Stimulated activated CD4-positive, alpha-beta T cell treated with anti-CD3 and anti-CD28 coated beads, Interleukin-1b, Interleukin-23, amount 100 ng/mL, for 48 hours (primary cell): ENCODE measurements at places on chromosomes 12 and 14.

DNA sequence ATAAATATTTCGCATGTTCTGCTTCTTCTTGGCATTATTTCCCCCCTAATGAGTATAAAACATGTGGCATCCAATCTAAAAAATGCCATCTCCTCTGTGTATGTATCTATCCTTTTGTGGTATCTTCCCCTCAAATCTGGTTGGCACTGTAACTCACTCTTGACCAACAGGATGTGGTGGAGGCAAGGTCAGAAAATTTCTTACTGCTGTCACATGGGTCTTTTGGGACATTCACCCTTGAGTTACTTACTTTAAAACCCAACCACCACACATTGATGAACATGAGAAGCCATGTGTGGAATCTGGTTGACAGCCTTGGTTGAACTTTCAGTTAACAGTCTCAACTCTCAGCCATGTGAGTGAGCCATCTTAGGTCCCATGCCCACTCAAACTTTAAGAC, 516.9 kb downstream of the SLC16A7 start:
- no peak for DNase-seq

DNA sequence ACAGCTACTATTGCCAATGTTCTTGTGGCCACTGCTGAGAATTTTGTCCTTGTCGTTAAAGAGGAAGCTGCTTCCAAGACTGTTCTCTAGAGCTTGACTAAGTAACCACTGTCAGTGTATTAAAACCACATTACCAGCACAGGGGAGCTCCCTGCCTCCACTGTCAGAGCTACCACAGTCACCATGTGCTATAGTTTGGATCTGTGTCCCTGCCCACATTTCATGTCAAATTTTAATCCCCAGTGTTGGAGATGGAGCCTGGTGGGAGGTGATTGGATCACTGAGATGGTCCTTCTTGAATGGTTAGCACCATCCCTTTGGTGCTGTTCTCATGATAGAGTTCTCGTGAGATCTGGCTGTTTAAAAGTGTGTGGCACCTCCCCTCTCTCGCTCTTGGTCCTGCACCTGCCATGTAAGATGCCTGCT, 23.2 kb upstream of the RAP1B start:
- peak; percentile 64 for DNase-seq

DNA sequence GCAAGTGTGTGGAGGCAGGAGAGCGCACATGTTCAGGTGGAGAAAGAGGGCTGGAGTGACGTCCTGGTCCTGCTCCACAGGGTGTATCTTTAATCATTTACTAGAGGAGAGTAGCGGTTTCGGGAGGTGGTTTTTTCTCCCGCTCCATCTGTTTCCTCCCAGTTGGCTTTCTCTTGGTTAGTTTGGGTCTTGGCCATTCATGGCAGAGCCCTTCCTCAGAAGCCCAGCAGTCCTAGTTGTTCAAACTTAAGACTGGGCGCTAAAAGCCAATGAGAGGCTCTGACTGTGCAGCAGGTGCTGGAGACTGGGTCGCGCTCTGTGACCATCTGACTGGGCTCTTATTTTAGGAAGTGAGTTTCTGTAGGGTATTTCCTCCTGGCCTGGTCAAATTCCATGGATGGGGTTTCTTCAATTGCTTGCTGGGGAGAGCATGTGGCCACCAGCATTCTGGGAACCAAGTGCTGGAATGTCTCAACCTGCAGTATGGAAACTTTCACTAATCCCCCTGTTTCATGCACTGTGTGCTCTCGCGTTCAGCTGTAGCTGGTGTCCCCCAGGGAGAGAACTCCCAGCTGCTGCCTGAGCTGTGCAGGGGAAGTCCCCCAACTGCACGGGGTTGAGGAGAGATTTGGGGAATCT, 27.4 kb upstream of the TSPAN9 start:
- DNase-seq = no peak

DNA sequence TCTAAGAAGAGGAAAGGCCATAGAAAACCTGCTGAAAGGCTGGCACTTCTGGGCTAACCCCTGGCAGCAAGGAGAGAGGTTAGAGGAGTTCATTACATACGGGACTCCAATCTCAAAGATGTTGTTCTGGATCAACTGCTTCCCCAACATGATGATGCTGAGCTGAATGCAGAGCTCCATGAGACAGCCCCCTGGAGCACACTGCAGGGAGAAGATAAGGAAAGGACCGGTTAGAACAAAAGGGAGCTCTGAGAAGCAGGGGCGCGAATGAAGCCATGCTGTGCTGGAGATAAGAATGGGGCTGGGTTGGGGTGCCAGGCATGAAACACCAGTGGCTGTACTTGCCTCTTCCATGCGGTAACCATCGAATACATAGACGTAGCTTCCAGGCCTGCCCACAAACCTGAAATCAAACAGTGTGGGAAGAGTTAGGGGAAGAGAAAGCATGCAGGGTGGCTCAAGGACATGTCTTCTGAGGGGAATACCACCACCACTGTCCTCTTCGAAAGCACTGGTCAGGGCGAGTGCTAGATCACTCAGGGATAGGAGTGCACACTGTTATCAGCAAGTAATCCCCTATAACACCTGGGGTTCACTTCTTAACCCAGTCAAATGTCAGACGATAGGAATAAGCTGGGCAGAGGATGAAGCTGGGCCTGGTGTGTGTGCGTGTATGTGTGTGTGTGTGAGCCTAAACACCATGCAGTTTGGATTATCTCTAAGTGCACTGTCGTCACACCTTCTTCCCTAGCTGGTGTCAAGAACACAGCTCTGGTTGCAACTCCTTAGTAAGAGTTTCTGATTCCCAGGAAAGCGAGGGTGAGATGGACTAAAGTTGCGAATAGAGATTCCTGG, 180.9 kb downstream of the NTF3 start:
- no peak for DNase-seq

GRCh38 chr14:94458558-94459205, 6.1 kb upstream of the SERPINA11 start:
- DNase-seq = no peak

- no peak for DNase-seq
Measured at GRCh38 chr14:57869617-57870016, 3.7 kb upstream of the SLC35F4 start.

DNA sequence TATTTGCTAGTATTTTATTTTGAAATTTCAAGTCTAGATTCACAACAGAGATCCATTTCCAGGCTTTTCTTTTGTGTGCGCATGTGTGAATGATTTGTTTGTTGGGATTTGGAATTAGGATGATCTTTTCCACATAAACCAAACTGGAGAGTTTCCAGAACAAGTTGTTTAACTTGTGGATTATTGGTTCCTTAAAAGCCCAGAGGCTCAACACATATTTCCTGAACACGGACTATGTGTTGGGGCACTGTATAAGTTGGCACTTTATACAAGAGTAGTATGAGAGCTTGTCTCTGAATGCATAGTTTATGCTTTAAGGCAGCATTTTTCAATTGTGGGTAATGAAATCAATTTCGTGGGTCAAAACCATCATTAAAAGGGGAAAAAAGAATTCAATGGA, 67.3 kb upstream of the FUT8 start:
- DNase-seq = no peak

DNA sequence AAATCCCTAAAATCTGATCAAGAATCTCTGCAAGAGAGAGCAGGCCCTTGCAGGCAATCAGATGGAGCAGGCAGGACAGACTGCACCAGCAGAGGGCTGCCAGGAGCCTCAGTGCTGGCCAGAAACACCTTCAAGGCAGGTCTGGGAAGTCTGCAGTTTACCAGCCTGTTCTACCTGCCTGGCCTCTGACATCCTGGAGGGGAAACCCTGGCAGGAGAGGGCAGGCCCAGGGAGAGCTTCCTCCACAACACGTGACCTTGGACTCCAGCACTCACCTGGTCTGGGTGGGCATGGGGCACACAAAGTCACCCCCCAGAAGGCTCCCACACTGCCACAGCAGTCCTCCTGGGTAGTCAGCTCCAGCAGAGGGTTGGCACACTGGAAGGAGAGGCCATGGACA, 56.0 kb downstream of the ISCA2 start:
- no peak for DNase-seq

- DNase-seq = peak; percentile 54
Measured at GRCh38 chr12:107884769-107885694, 110.5 kb downstream of the ASCL4 start.

DNA sequence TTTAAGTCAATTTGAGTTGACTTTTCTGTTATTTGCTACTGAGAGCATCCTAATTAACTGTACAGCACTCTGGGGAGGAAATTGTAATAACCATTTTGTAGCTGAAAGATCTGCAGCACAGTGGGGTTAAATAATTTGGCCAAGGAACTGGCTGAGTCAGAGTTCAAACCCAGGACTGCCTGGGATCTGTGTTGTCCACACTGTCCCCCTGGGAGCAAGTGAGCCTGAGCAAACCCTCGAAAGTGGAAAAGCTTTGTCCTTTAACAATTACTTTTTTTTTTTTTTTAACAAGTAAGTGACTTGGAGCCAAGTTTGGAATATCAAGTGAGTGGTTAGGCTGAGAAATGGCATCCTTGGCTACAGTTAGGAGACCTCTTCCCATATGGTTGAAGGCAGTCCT, 247.2 kb upstream of the CCDC196 start:
- DNase-seq = no peak

- DNase-seq = no peak
Measured at GRCh38 chr12:50482571-50482970, 22.2 kb upstream of the DIP2B start.

DNA sequence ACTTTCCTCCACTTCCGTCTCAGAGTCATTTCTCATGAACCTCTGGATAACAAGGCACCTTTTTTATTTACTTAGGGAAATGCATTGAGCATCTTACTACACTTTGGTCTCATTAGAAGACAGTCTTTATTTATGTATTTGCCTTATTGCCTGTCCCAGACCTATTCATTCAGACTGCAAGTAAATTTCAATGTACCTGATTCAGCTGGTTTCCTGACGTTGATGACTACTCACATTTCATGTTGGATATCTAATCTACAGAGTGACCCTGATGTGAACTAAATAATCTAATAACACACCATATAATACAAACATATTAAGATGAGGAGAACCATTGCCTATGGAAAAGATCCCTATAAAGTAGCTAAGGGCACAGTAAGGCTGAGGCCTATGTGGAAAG, 267.7 kb downstream of the SLC6A15 start:
- DNase-seq = no peak

GRCh38 chr14:95490727-95491451, 25.6 kb downstream of the SYNE3 start:
- DNase-seq = no peak

- DNase-seq = no peak
Measured at GRCh38 chr14:74635847-74636246, 23.8 kb upstream of the LTBP2 start.

- no peak for DNase-seq
Measured at GRCh38 chr12:68200854-68201253, 24.8 kb downstream of the IL26 start.

DNA sequence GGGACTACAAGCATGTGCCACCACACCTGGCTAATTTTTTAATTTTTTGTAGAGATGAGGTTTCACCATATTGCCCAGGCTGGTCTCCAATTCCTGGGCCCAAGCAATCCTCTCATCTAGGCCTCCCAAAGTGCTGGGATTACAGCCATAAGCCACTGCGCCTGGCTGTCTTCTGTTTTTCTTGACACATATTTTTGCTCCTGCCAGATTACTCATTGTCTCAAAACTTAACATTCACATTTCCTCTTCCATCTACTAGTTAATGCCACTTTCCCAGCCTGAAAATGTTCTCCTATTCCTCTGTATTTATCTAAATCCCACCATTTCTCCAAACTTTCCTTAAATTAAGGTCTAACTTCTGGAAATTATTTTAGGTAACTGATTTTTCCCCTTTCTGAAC, 36.2 kb upstream of the KCNH3 start:
- DNase-seq = no peak

DNA sequence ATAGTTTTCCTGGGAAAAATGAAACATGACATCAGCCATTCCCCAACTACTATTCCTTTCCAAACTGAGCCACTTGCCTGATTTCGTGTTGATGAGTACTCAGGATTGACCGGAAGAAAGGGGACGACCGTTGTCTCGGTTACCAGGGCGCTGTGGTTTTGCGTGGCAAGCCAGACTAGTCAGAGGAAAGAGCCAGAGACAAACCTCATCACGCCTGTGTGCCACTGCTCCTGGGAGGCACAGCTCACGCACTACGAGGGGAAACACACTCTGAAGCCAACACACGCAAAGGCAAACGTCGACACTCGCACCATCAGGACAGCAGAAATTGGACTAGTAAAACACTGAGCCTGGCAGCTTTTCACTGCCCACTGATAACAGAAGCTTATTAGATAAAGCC, 35.0 kb downstream of the GIT2 start:
- DNase-seq = no peak

- DNase-seq = no peak
Measured at GRCh38 chr12:71870416-71870815, 30.9 kb downstream of the TBC1D15 start.

- DNase-seq = no peak
Measured at GRCh38 chr14:102333795-102334705, 14.5 kb downstream of the ZNF839 start.
